ENCODE measurements at places on chromosomes 7 and 10. TPM values are rescaled to one million over a fixed set of nuclear protein-coding genes. Genes with fewer than 3 reads are reported as not detected.

Gene SLC26A5
- 1.2 TPM for total RNA-seq

DNA sequence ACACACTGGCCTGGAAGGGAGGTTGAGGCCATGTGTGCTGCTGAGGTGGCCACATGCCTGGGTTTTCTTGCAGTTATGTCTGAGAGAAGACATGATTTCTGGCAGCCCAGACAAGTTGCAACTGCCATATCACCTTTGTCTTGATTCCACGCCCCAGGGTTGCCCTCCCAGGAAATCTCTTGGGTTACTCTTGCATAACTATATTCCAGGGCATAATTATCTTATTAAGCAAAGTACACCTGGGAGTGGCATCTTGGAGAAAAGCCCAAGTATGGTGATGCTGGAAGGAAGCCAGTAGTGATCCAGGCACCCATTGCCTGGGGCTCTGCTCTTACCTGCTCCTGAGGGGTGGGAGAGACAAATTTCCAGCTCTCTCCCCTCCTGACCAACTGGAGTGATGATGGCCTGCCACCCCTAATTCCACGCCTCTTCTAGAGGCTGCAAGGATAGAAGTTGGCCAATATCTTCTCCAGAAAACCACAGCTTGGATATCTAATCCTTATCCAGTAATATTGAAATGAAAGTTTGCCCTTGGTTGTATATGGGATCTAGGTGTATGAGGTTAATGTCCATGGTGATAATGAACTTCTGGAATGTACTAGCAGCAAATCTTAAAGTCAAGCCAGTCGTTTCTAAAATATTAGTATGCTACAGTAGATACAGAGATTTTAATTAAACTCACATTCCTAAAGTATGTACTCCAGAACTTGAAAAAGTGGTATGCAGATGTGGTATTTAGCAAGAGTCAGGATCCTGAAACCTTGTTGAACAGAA lies 5.0 kb downstream of the AKR1B10 start:
- DNase-seq = no peak
- no peak overlapping the region for H3K27ac ChIP-seq
- H3K4me3 ChIP-seq = no peak overlapping the region
- no peaks in the 10 kb centered on the region for H3K27me3 ChIP-seq
- no peaks in the 10 kb centered on the region for H3K4me1 ChIP-seq

GRCh38 chr7:22333680-22334141 lies 23.2 kb downstream of the RAPGEF5 start:
- no peak overlapping the region for H3K4me3 ChIP-seq
- H3K27me3 ChIP-seq = no peaks in the 10 kb centered on the region
- H3K27ac ChIP-seq = no peak overlapping the region
- no peaks in the 10 kb centered on the region for H3K4me1 ChIP-seq
- H3K36me3 ChIP-seq = no peaks in the 10 kb centered on the region

Gene OR6V1
- not detected for total RNA-seq

DNA sequence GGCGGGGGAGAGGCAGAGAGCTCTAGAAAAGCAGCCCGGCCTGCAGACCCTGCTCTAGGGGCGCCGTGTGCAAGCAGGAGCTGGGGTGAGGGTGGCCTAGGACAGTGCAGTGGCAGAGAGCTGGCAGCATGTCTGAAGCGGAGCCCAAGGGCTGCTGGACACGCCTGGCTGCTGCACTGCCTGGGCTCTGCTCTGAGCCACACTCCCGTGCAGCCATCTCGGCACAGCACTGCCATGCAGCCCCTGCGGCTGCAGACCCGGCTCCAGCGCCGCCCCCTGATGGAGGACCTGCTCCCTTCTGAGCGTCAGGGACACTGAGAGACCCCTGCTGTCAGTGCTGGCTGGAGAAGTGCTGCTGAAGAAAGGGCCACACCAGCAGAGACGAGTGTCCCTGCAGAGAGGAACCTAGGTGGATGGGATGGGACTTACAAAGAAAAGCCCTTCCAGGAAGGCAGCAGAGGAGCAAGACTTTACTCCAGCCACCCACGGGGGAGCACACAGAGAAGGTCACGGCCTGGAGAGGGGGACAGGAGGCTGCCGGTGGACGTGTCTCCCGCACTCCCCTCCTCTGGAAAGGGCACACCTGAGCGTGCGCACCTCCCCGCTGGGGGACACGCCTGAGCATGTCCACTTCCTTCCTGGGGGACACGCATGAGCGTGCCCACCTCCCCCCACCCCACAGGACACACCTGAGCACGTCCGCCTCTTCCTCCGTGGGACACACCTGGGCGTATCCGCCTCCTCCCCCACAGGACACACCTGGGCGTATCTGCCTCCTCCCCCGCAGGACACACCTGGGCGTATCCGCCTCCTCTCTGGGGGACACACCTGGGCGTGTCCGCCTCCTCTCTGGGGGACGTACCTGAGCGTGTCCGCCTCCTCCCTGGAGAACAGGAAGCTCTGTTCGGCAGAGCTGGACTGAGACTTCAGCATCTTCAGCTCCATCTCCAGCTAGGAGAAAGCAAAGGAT lies 252.9 kb downstream of the MAD1L1 start:
- no peaks in the 10 kb centered on the region for H3K27me3 ChIP-seq
- no peak overlapping the region for H3K27ac ChIP-seq
- H3K4me1 ChIP-seq = peaks cover 2% of the 10 kb centered on the region

DNA sequence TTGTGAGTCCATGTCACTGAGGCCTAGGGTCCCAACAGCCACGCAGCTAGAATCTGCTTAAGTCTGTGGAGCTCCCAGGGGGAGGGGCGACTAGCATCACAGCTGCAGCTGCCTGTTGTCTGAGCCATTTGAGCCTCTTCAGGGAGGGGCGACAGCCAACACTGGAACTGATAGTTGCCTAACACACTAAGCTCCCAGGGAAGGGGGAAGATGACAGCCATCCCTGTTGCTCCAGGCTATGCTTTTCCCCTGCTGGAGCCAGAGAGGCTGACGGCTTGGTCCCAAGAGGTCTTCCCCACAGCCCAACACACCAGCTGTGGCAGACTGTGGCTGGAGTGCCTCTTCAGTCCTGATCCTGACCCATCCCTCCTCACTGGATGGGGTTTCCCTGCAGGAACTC lies 817.5 kb downstream of the NXPH1 start:
- no peaks in the 10 kb centered on the region for H3K27me3 ChIP-seq
- peak; percentile 48 for DNase-seq
- no peaks in the 10 kb centered on the region for H3K36me3 ChIP-seq
- no peaks in the 10 kb centered on the region for H3K4me1 ChIP-seq
- H3K27ac ChIP-seq = no peak overlapping the region

- H3K27ac ChIP-seq = no peak overlapping the region
- no peaks in the 10 kb centered on the region for H3K36me3 ChIP-seq
- no peaks in the 10 kb centered on the region for H3K4me1 ChIP-seq
Observed at GRCh38 chr10:1563028-1563427, 174.3 kb downstream of the ADARB2 start.

- H3K4me3 ChIP-seq = no peak overlapping the region
- peaks cover 14% of the 10 kb centered on the region for H3K36me3 ChIP-seq
- H3K27ac ChIP-seq = no peak overlapping the region
- H3K27me3 ChIP-seq = no peaks in the 10 kb centered on the region
- no peak for DNase-seq
- peaks cover 8% of the 10 kb centered on the region for H3K4me1 ChIP-seq
Observed at GRCh38 chr7:92242972-92243371, 2.7 kb downstream of the KRIT1 start.

DNA sequence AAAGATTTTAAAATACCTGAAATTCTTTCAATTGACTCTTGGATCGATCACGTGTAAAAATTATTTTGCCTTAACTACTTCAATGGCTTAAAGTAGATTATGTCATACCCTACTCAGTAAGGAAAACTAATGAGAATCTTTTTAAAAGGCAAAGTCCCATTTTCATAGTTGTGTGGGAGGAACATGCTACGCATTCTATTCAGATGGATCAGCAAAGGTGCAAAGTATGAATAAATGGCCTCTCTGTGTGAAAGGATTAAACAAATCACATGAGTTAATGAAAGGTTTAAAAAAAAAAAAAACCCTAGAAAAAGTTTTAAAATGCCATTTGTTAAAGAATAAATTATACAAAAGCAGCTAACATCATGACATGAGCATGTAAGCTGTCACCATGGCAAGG lies 77.1 kb downstream of the ENO4 start:
- H3K36me3 ChIP-seq = peaks cover 6% of the 10 kb centered on the region
- no peak overlapping the region for H3K27ac ChIP-seq
- no peaks in the 10 kb centered on the region for H3K4me1 ChIP-seq
- no peaks in the 10 kb centered on the region for H3K27me3 ChIP-seq
- no peak for DNase-seq

All from kidney (tissue), 22 donors.